SK-MEL-5 (cell line): ENCODE measurements at places on chromosomes 3 and 15.

GRCh38 chr15:33382491-33382890 is 71.7 kb downstream of the RYR3 start:
- DNase-seq: no peak

DNA sequence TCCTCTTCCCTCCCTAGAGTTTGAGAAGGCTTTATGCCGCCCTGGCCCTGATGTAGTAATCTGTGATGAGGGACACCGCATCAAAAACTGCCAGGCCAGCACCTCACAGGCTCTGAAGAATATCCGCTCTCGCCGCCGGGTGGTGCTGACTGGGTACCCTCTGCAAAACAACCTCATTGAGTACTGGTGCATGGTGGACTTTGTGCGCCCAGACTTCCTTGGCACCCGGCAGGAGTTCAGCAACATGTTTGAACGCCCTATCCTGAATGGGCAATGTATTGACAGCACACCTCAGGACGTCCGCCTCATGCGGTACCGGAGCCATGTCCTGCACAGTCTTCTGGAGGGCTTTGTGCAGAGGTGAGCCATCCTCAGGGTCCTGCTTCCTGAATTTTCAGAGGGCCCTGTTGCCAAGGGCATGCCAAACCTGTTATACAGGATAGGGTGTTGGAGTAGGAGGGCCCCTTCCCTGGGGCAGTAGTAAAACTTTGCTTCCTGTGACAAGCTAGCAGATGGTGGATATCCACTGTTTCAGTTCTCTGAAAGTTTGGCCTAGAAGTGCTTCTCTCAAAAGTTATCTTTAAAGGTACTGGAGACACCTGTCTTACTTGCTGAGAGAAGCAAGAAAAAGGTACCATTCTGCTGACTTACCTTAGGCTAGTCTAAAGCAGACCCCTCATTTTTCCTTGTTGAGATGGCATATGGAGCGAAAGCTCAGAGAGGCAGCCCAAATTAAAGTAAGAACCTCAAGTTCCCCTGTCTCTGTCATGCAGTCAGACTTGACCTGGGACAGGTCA is 33.7 kb upstream of the TEX264 start:
- no peak for DNase-seq

DNA sequence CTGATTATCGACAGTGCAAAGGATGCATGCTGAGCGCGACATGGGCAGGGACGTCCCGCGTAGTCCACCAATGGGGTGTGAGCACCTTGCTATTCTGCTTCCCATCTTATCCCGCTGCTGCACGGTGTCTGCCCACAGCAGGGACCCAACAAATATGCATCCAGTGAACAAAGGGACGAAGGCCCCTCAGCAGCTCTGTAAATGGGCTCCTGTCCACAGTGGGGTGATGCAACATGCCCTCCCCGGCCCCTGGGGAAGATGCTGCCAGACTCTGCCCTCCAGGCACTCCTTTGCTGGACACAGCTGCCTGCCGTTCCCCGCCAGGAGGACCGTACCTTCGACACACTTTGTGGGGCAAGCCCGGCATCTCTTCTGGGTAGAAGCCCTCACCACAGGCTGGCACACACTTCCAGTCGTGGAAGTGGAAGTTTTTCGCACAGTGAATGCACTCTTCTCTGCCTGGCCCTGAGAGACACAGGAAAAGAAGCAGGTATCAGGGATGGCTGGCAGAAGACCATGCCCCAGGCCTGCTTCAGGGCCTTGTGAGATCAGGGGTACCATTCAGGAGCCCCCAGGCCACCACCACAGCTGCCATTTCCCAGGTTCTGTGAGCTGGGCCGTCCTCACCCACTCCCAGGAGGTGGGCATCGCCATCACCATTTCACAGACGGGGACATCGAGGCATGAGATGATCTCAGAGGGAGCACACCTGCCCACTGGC is 18.2 kb upstream of the SNRPA1 start:
- DNase-seq: no peak

GRCh38 chr3:18208856-18209255 is 216.3 kb downstream of the SATB1 start:
- DNase-seq: no peak
